SK-N-DZ (cell line): ENCODE measurements at places on chromosomes 2 and 18.
A peak's percentile ranks its signal among the peaks of the same experiment; 100 is the strongest.

DNA sequence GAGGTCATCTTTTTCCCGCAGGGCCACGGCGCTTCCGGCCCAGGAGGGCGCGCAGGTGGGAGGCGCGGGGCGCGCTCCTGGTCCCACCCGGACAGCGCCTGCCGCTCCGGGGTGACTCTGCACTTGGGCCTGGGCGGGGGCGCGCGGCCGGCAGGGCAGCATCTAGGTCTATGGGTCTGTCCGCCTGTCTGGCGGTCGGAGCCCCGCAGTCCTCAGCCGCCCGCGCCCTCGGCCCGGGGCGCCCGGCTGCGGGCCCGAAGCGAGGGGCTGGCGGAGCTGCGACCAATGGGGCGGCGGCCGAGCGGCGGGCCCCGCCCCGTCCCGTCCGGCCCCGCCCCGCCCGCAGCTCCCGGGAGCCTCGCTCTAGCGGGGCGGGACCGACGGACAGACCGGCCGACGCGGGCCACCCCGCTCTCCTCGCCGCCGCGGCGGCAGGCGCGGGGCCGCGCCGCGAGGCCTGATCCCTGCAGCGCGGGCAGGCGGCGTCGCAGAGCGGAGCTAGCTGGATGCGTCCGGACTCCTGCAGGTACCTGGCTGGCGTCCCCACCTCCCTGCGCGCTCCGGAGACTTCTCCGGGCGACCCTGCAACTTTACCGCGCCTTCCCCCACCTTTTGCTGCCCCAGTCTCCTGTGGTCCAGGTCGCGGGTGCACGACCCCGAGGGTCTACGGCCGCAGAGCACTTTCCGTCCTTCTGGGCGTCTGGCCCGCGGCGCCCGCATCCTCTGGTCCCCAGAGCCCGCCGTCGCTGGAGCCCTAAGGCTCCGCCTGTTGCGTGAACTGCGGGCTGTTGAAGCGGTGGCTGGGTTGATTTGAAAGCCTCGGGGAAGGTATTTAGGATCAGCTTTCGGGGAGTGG is at the start of gene KCNS3:
TSS of gene KCNS3 (plus strand) at position 387 of the 856 bp plus-strand sequence. CDS start 52,342 bp downstream, outside the sequence.
- DNase-seq = peak; percentile 16

DNA sequence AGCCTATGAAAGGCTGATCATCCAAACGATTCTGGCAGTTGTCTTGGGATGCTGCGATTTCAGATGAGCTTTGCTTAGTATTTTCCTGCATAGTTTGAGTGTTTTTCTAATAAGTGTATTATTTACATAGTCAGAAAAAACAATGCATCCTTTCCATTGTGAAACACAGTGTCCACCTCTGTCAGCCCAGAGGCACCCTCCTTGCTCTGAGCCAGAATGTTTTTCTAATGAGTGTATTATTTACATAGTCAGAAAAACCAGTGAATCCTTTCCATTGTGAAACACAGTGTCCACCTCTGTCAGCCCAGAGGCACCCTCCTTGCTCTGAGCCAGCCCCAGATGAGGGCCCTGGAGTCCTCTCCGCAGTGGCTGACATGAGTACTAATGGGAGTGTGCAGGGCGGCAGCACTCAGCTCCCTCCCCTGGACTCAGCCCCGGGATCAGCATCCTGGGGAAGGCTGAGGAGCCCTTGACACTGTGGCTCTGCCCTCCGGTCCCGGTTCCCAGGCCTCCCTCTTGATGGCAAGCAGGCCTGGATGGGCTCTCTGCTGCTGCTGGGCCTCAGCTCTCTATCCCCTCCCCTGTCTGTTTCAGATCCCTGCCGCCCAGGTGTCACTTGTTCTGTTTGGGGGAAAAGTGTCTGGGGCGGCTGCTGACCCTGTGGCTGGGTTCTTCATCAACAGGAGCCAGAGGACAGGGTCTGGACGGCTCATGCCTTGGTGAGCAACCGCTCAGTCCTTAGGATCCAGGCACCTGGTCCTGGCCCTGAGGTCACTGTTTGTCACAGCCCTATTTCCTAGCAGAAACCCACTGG is 5.9 kb downstream of the MFSD2B start:
- peak; percentile 25 for DNase-seq

- no peak for DNase-seq
Observed at GRCh38 chr2:173667014-173667413, 298.2 kb downstream of the SP3 start.

- no peak for DNase-seq
Observed at GRCh38 chr18:61637319-61637718, 255.5 kb downstream of the RNF152 start.

GRCh38 chr18:48440924-48441323 is 31.7 kb upstream of the ZBTB7C start:
- no peak for DNase-seq

- DNase-seq = no peak
Observed at GRCh38 chr18:77140439-77141109, 8.0 kb upstream of the MBP start.

GRCh38 chr18:68172842-68173549 is 541.9 kb downstream of the TMX3 start:
- no peak for DNase-seq

DNA sequence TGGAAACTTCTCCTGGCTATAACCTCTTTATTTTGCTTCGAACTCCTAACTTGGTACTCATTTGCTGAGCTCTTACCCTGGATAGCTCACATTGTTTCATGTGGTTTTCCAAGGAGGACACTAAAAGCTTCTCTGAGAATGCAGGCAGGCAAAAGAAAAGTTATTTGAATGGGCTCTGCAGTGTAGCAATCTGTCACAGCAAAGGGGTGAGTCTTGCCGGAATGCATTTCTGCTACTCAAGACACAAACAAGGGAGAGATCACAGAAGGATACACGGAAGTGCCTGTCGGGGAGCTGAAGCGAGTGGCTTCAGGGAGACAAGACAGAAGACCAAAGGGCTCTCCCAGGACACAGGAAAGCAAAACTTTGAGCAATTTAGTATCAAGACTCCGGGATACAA is 265.4 kb downstream of the SS18 start:
- DNase-seq = no peak

DNA sequence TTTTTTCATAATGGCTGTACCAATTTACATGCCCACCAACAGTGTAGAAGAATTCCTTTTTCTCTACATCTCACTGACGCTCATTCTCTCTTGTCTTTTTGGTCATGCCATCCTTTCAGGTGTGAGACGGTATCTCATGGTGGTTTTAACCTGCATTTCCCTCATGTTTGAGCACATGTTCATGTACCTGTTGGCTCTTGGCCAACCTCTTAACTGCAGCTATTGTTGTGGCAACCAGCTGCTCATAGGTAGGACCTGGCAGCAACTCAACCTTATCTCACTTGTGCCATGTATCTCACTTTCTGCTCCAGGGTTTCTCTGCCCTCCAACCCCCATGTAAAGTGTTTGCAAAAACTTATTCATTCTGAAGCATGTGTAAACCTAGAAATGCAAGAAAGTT is 167.5 kb downstream of the UPP2 start:
- no peak for DNase-seq

DNA sequence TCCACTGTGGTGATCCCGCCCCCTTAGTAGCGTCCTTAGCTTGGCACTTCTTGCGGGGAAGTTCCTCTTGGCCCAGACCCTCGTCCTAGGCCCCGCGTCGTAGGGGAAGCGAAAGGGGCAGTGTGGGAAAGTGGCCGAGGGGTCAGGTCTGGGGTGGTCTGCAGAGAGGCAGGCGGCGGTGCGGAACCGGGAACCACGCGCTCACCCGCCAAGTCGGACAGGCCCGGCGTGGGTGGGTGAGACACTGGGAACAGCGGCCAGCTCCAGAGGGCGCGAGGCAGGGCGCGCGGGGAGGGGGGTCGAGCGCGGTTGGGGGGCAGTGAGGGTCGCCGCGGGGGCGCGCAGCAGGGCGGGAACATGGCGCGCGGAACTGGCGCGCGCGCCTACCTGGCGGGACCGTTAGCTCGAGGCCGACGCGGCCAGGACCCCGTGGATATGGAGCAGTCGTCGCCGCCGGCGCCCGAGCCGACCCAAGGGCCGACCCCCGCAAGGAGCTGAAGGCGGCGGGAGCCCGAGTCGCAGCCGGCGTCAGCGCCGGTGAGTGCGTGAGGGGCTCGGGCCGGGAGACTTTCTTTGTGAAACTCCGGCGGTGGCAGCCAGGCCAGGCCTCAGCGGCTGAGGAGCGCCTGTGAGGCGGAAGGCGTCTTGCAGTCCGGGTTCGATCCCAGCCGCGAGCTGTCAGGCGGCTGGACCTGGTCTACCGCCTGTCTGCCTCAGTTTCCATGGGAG is 2896.7 kb upstream of the TEKT4 start:
- no peak for DNase-seq

GRCh38 chr2:105600602-105600948 is 144.1 kb upstream of the NCK2 start:
- DNase-seq = no peak

DNA sequence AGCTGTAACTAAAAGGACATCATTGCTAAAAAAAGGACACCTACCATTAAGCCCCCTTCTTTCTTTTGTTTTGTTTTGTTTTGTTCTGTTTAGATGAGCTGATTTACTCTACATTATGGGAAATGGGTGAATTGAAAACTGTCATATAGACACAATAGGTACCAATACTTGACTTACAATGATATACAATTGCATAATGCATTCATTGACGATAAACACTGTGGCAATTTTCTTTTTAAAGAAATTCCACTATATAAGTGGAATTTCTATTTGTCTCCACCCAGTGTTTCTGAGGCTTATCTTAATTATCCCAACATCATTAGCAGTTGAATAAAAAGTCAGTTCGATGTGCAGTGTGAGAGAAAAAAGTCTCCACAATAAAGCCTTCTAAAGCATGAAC is 282.1 kb downstream of the BCL2 start:
- no peak for DNase-seq

GRCh38 chr2:121197369-121198091 is 87.5 kb downstream of the TFCP2L1 start:
- DNase-seq = no peak

- DNase-seq = peak; percentile 11
Observed at GRCh38 chr2:64404002-64404731, 49.8 kb upstream of the LGALSL start.

DNA sequence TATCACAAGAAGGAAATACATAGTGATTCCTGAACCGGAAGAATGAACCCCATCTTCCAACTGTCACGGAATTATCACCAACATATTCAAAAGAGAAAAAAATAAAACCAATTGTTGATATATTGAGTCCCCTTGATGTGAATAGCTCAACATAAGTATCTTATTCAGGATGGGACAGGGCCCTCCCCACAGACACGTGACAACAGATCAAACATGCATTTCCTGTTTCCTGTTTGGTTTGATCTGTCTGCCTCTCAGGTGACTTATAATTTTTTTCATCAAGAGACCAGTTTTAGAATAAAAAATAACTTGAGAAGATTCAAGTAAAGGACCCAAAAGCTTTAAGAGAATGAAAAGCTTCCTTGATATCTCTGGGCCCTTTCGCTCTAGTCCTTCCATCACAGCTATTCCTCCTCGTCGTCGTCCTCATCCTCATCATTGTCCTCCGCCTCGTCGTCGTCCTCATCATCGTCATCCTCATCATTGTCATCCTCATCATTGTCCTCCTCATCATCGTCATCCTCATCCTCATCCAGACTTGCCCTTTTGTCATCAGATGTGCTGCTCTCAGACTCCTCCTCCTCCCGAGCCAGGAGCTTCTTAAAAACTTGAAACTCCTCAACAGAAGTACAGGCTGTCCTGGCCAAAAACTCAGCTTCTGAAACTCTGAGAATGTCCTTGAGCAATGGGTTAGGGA is 6.3 kb downstream of the MTERF4 start:
- no peak for DNase-seq

DNA sequence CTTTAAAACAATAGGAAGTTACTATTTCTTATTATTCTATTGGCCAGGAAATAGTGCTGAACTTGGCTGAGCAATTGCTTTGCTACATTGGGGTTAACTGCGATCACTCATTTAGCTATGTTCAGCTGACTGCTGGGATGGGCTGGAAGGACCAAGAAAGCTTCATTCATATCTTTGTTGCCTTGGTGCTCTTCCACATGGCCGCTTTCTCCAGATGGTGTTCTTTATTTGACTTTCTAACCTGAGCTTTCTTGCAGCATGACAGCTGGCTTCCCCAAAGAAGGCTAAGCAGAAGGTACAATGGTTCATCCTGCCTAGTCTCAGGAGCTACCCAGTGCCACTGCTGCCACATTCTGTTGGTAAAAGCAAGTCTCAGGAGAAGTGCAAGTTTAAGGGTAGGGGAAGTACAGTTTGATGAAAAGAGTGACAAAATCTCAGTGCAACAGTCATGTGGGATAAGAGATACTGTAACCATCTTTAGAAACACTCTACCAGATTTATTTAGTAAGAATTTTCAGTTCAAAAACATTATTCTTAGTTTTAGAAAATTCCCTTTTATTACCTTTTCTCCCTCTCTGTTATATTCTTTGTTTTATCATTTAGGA is 180.6 kb upstream of the RBMS1 start:
- DNase-seq = no peak

GRCh38 chr18:34859496-34859895 is 149.4 kb downstream of the DTNA start:
- DNase-seq = no peak

- DNase-seq = peak; percentile 45
Observed at GRCh38 chr2:43576981-43577892, 18.6 kb downstream of the THADA start.

GRCh38 chr2:171531291-171531690 is 9.0 kb downstream of the CYBRD1 start:
- no peak for DNase-seq

- DNase-seq = no peak
Observed at GRCh38 chr2:83817511-83817910, 641.6 kb downstream of the SUCLG1 start.

GRCh38 chr2:77479395-77479794 is 42.8 kb downstream of the LRRTM4 start:
- DNase-seq = no peak

GRCh38 chr2:35891528-35891927 is 464.1 kb upstream of the CRIM1 start:
- no peak for DNase-seq

DNA sequence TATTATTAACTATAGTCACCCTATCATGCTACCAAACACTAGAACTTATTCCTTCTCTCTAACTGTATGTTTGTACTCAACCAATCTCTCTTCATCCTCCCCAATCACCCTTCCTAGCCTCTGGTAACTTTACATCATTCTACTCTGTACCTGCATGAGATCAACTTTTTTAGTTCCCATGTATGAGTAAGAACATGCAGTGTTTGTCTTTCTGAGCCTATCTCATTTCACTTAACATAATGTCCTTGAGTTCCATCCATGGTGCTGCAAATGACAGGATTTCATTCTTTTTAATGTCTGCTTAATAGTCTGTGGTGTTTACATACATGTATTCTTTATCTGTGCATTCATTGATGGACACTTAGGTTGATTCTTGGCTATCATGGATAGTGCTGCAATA is 108.9 kb upstream of the RFX8 start:
- no peak for DNase-seq

DNA sequence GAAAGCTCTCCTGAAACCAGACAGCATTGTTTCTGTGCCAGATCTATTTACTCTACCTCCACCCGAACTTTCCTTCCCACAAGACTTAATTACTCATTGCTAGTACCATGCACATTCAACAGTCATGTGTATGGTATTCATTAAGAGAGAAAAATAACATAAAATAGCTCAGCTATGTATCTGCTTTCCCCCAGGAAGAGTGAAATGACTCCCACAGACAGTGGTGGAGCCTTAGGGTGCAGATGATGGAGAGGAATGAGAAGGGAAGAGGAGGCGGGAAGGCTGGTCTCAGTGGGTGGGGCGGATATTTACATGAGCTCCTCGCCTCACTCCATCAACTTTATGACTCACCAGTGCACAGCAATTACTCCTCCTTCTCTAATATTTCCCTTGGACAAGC is 724.5 kb downstream of the EPHA4 start:
- DNase-seq = no peak

- DNase-seq = no peak
Observed at GRCh38 chr2:105118960-105119359, 81.1 kb downstream of the MRPS9 start.

- DNase-seq = no peak
Observed at GRCh38 chr18:56637176-56637575, 1.2 kb downstream of the TXNL1 start.

- no peak for DNase-seq
Observed at GRCh38 chr18:9184998-9185613, 48.5 kb downstream of the ANKRD12 start.
